GOT3 (cell line): ENCODE measurements at places on chromosomes 11 and 22.

GRCh38 chr11:11821899-11822298 is 19.9 kb upstream of the USP47 start:
- DNase-seq: no peak

GRCh38 chr22:23075050-23075449 is 4.7 kb downstream of the GNAZ start:
- no peak for DNase-seq

DNA sequence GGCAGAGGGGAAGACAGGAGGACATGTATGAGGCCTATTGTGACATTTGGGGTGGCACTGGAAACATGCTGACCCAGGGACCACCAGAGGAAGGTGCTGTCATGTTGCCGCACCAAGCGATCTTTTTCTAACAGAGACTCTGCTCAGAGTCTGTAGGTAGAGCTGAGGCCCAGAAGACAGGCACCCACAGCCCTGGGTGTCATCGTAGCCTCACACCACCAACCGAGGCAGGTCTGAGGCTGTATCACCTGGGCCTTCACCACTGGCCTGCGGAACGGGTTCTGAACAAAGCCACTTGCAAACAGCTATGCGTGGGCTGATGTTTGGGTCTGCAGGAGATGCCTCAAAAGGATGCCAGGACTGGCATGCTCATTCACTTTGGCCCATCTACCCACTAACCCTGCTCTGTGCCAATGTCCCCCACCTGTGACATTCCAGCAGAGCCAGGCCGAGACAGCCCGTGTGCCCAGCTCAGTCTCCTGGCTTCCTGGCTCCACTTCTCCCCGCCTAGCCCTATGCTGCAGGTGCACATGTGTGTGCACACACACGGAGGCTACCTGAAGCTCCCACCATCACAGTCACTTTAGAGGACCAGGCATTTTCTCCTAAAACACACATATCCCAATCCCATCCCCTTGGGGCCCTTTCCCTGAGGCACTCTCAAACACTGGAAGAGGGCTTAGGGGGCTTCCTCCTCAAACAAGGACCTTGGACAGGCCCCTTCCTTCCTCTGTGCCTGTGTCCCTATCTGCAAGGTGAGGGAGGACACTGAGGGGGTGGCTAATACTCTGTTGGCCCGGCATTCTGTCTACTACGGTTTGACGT is 3.6 kb downstream of the TRIM29 start:
- DNase-seq: no peak

DNA sequence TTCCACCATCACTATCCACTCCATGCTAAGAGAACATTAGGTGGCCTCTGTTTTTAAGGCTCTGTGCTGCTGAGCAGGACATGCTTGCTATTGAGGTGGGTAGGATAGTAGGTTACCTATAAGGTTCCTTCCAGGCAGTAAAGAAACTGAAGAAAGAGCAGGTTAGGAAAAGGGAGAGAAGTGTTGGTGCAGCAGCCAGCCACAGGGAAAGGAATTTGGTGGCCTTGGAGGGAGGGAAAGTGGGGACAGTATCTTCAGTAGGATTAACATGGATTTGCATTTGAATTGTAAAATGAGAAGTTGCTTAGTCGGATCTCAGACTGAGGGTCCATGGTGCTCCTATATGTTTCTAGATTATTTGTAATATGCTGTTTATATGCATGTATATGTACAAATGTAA is 49.2 kb upstream of the OLFML1 start:
- DNase-seq: no peak

GRCh38 chr11:128297805-128298204 is 289.6 kb downstream of the ETS1 start:
- no peak for DNase-seq

DNA sequence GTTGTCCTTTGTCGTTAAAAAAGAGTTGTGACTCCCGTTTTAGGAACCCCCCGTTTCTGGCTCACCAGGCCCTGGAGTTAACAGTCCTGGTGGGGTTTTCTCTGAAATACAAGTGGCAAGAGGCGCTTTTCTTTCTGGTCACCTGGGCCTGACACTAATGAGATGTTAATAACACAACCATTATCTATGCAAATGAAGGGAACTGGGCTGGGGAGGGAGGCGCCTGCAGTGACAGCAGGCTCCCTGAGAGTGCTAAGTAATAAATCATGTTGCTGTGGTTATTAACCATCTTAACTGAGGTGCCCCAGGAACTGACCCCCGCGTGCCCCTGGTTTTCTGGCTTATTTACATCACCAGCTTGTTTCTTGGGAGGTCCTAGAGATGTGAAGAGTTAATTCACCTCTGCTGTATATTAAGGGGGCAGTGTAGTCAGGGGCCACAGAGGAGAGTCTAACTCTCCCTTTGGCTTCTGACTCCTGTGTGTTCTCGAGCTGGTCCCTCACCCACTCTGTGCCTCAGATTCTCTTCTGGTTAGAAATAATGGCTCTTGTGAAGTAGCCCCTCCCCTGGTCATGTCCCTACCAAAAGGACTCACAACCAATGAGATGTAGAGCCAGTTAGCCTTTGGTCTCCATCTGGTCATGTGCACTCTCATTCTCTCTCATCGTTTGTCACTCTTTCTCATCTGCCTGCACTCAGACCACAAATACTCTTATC is 276.6 kb upstream of the CADM1 start:
- no peak for DNase-seq

DNA sequence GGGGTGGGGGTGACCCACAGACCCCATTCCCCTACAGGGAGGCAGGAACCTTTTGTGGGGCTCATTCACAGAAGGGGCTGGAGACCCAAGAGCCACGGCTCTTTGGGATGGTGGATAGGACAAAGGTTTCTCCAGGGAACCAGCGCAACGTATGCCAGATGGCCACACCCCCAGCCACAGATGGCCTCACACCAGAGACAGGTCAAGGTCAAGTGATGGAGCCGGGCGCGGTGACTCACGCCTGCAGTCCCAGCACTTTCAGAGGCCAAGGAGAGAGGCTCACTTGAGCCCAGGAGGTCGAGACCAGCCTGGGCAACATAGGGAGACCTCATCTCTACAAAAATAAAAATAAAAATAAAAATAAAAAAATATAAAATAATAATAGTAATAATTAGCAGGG is 17.1 kb upstream of the BRSK2 start:
- DNase-seq: no peak
